Stimulated activated CD4-positive, alpha-beta T cell treated with anti-CD3 and anti-CD28 coated beads, Interleukin-1b, Interleukin-23, amount 100 ng/mL, for 1 hour (primary cell): ENCODE measurements at places on chromosomes 11 and 22.

- DNase-seq = no peak
These were observed 119.4 kb upstream of the CLPB start for GRCh38 chr11:72553706-72554105.

DNA sequence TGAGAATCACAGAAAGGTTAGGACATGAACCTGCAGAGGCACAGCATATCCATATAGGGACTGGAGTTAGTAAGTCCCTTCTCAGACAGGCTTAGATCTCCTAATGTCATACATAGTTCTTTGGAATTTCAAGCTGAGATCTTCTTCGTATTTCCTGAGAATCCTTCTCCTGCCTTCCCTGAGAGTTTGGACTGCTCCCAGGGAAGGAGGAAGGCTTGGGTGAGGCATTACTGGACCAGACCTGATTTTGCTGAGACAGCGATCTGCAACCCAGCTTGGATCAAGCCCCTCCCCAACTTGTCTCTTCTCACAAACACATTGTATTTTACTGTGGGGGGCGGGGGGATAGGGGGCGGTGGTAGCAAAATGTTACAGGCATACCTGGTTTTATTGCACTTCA lies 108.5 kb downstream of the TSPAN18 start:
- DNase-seq = no peak

GRCh38 chr22:27292542-27293299 lies 508.8 kb downstream of the MN1 start:
- no peak for DNase-seq

DNA sequence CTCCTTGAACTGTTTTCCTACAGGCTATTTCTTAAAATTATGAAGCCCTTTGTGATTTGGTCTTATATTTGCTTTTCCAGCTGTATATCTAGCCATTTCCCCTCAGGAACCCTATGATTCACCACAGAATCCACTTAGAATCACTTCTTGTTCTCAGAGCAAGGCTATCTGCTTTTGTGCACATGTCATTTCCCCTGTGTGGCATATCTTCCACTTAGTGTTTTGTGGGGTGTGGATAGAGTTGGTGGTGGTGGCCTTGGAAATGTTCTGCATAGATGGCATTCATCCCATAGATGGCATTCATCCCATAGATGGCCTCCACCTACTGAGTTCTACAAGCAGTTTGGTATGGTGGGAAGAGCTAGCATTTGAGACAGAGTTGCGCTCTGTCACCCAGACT lies 44.7 kb downstream of the SWAP70 start:
- no peak for DNase-seq

DNA sequence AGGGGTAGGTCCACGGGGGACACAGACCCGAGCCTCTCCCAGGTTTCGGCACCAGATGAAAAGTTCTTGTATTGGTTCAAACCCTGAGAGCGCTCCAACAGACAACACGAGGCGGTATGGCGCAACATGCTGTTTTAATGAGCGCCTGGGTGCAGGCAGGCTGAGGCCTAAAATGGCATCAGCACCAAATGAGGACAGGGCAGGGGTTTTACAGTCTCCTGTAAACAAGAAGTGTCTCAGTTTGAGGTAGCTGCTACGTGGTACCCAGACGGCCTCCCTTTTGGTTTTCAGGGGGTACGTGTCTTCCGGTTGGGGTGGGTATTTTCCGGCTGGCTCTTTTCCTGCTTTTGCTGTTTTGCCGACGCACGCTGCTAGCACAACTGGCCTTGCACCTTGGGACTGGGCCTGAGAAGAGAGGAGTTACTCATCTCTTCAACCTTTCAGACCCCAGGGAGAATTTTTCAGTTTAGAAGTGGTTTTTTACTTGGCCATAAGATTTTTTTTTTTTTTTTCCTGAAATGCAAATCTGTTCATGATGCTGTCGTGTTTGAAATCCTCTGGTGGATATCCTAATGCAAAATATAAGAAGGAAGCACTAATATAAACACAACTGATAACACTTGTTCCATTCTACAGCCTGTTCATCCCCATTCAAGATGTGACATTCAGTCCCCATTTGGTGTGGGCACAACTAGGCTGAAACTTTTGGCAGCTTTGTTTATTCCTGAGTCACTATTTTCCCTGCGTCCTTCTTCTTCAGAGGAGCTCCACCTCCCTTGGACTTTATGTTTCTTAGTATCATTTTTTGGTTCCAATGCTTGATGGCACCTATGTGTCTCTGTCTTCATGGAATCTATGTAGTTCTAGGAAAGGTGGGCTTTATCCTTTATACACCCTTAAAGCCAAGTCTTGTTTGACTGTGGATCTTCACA lies 6.5 kb downstream of the PPFIBP2 start:
- DNase-seq = no peak

DNA sequence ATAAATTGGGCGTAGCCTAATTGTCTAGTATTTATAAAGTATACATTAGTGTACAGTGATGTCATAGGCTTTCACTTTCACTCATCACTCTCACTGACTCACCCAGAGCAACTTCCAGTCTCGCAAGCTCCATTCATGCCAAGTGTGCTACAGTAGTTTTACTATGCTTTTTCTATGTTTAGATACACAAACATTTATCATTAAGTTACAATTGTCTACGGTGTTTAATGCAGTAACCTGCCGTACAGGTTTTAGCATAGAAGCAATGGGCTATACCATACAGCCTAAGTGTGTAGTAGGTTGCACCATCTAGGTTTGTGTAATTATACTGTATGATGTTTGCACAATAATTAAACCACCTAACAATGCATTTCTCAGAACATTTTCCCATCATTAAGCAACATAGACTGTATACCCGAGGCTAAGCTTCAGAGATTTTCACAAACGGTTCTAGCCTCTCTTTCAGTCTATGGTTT lies 17.5 kb downstream of the OR9G1 start:
- DNase-seq = no peak

DNA sequence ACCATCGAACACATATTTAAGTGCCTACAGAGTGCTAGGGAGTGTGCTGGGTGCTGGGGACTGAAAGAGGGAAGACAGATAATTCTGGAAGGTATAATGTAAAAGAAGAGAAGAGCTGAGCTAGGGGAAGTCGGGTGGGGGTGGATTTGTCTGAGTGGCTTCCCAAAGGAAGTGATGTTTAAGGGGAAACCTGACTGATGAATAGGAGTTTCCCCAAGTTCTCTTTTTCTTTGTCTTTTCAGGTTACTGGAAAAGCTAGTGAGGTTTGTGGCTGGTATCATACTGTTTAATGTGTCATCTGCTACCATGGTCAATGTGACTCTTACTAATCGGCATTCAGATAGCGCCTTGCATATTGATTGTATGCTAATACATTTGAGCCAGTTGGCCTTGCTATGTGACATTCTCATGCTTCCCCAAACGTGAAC lies 151.6 kb upstream of the MTMR2 start:
- DNase-seq = no peak

DNA sequence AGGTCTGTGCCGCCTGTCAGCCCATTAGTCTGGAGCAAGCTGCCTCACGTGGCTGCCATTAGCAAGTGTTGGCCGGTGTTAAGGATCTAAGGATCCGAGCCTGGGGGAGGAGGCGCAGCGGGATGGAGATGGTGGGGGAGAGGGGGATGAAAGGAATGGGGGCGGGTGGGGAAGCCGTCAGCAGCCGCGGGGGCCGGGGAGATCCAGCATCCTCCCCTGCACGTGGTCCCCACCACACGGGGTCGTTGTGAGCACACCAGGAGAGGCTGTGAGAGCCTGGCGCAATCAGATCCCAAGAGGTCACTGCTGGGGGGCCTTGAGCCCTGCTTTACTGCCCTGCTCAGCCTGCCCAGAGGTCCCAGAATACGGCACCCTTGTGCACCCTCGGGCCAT lies 7.3 kb downstream of the CABP7 start:
- no peak for DNase-seq

DNA sequence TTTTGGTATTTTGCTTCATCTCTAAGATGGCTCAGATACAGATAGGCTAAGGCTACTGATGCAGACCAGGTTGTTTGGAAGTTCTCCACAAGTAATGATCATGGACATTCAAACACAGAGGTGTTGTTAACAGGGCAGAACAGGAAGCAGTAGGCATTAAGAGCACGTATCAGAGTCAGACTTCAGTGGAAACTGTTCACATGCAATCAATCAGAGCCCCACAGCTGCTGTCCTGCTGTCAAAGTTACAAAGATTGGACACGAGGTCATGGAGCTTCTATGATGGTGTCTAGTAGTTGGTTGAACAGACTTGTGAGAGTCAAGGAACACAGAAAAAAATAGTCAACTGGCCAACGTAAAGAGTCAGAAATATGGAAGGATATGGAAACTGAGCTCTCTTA lies 19.8 kb downstream of the OR10D3 start:
- DNase-seq = no peak
